ENCODE measurements at places on chromosomes 16 and 17. TPM values are rescaled to one million over a fixed set of nuclear protein-coding genes. Genes with fewer than 3 reads are reported as not detected.
A peak's percentile ranks its signal among the peaks of the same experiment; 100 is the strongest.

GRCh38 chr17:30421592-30421991 is 42.9 kb downstream of the CPD start:
- DNase-seq: peak; percentile 57

DNA sequence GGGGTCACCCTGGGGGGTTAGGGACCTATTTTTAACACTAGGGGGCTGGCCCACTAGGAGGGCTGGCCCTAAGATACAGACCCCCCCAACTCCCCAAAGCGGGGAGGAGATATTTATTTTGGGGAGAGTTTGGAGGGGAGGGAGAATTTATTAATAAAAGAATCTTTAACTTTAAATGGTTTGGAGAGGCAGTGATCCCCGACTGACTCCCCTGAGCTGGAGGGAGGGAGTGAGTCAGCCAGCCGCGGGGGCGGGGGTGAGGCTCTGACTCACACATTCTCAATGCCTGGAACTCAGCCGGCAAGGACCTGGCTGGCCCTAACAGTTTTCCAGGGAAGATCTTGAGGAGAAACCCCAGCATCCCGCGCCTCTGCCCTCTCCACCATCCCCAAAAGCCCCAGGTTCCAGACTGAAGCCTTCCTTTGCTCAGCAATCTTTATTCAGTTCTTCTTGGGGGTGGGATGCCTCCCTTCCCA is 1.5 kb downstream of the HCFC1R1 start:
- DNase-seq: peak; percentile 93

GRCh38 chr16:54690306-54690705 is 240.4 kb upstream of the IRX5 start:
- no peak for DNase-seq

Gene PIK3R5
- under 0.01 TPM for total RNA-seq

Gene XAF1
- total RNA-seq: 45.8 TPM

Gene RNF112
- 0.64 TPM for total RNA-seq

Measured in fibroblast of villous mesenchyme (primary cell).